KG1 (cell line): ENCODE measurements at places on chromosomes 13 and 19.
A peak's percentile ranks its signal among the peaks of the same experiment; 100 is the strongest.

DNA sequence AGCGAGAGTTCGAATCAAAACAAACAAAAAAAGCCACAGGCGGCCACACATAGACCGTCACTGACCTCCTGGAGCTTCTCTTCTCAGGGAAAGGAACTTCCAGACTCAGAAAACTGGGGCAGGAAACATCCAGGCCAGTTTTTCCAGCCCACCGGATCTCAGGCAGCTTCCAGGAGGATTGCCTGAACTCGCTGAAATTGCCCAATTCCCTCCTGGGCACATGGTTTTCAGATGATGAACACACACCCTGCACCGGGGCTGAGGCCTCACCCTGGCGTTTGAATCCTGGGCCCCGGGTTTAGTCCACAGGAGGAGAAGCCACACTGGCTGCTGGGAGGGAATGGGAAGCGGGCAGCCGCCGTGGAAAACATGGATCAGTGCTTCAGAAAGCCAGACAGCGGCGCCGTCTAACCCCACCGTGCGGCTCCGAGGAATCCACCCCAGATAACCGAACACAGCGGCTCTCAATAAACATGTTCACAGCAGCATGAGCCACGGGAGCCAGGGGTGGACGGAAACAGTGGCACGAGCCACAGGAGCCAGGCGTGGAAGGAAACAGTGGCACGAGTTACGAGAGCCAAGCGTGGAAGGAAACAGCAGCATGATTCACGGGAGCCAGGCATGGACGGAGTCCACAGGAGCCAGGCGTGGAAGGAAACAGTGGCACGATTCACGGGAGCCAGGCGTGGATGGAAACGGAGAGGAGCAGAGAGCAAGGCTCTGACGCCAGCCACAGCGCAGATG lies 18.2 kb upstream of the PTBP1 start:
- DNase-seq, result no peak

DNA sequence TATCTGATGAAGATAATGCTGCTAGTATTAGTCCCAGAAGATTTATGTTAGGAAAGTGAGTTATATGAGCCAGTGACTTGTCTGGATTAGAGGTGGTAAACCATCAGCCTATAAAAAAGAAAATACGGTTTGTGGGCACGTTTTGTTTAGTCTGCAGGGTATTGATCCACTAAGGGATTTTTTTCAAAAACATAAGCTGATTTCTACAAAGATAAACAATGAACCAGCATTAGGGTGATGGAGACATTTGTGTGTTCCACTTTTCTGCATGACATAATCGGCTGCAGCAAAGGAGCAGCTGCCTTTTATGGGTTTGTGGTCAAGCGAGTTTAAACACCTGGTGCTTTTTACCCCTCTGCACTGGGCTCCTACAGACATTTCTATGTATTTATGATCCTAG lies 836.4 kb upstream of the GPC6 start:
- DNase-seq, result no peak

DNA sequence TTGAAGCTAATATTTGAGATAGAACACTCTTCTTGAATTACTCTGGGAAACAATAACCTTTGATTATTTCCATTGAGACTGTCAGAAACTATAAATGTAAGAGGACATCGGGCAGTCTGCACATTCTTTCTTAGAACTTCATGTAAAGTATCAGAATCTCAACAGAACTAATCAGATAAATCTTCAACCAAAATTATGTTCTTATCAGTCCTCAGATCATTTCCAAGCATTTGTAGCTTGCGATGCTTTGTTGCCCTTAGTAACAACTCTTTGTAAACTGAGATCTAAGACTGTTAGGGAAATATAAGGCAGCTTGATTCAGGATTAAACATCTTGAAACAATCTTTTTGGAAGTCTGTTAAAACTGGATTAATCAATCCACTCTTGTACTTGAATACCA lies 70.3 kb downstream of the FNDC3A start:
- DNase-seq, result no peak

DNA sequence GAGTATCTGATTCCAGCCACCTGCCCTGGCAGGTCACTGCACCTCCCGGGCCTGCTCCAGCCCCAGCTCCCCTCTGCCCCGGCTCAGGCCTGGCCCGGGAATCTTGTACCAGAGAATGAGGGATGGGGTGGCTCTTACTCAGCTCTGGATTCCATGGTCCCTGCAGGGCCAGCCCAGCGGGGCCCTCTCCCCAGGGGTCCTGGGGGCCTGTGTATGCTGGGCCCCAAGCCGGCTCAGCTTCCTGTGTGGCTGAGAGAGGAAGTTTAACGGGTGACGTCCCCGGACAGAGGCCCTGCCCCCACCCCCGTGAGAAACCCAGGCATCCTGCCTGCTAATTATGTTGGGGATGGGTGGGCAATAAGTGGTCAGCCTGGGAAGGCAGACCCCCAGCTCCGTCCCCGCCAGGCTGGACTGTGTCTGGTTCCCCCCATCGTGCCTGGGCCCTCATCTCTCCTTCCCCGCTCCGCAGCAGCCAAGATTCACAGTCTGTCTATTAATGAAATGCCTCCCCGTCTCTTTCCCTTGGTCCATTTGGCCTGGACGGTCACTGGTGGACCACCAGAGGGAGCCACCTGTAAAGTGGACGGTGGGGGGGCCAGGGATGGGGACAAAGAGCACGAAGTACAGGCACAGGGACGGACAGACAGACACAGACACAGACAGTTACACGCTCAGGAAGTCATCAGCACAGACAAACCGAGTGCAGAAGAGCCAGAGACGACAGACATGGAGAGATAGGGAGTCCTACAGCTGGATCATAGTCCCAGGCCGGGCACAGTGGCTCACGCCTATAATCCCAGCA lies at the start of gene DENND1C:
Gene DENND1C, minus strand, starts transcription at position 247 of the 802 bp plus-strand sequence. Its CDS starts 92 bp downstream, at position 155.
- peak; percentile 54 for DNase-seq

DNA sequence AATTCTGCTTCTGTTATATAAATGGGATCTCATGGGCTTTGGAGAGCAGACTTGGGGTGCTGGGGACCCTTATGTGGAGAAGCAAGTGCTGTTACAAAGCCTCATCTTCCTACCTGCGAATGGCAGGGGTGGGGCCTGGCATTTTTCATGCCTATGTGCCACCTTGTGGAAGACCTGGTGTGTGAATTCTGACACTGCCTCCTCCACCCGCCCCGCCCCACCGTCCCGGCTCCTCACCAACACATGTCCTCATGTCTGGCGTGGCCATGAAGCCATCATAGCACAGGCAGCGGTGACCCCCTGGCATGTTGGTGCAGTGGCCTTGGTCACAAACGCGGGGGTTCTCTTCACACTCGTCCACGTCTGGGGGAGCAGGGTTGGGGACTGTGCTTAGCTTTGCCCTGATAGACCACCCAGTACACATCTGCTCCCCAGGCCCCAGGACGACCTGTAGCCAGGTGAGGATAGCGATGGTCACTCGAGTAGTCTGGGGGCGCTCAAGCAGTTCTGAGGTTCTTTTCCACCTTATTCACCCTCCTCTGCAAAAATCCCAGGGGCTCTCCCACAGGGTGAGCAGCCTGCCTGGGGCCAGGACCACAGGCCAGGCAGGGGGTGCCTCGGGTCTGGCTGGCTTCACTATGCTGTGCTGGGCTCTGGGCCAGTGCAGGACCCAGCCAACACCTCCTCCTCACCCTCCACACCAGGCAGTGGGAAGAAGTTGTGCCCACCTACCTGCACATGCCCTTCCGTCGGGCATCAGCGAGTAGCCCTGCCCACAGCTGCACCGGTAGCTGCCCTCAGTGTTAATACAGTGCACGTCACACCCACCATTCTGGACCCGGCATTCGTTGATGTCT lies 32.7 kb downstream of the FBN3 start:
- no peak for DNase-seq

- no peak for DNase-seq
Observed at GRCh38 chr19:33302974-33303790, 848 bp upstream of the CEBPA start.

DNA sequence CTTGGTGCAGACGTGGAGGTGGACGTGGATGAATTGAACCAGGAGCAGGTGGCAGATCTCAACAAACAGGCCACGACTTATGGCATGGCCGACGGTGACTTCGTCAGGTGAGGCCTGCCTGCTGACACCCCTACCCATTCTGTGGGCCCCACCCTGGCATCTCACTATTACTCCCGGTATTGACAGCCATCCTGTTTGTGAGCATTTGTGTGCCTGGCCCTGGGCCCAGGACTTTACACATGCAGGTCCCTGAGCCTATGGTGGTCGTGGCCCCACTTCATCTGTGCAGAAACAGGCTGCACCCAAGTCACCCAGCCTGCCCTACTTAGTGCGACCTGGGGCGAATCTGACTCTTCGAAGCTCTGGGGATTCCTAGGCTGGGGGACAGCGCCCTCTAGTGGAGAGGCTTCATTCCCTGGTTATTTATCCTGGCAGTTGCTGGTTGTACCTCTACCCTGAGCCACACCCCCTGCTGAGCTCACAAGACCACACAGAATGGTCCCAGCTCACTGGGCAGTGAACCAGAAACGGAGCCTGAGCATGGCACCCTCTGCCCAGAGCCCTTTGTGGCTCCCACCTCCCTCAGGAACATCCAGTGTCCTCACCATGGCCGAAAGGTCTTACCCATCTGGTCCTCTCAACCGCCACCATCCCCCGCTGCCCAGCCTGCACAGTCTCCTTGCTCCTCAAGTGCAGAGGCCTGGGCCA lies 16.9 kb downstream of the ZNF296 start:
- peak; percentile 68 for DNase-seq

GRCh38 chr19:35029737-35030256 lies 473 bp upstream of the SCN1B start:
- DNase-seq, result no peak
